ENCODE measurements at places on chromosomes 7 and 10.
A peak's percentile ranks its signal among the peaks of the same experiment; 100 is the strongest.

GRCh38 chr10:123726836-123727235 lies 60.7 kb downstream of the GPR26 start:
- no peak for DNase-seq

- DNase-seq, result no peak
Measured at GRCh38 chr10:29630205-29631048, 4.3 kb downstream of the SVIL start.

- no peak for DNase-seq
Measured at GRCh38 chr7:82696631-82697030, 253.1 kb upstream of the CACNA2D1 start.

GRCh38 chr7:41886901-41887311 lies 184.0 kb upstream of the INHBA start:
- DNase-seq, result no peak

DNA sequence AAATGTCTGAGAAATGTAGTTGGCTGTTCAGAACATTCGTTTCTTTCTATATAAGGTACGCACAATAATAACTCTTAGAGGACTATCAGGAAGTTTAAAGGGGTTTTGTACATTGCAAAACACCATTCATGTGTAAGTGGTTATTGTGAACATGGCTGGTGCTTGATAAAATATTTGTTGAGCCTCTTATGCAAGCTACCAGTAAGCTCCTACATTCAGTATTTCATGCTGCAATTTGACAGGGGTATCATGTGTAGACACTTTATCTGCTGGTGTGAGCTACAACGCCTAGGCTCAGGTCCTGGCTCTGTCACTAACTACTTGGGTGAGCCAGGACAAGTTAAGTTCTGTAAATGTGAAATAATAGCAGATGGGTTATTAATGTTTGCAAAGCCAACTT lies 75.5 kb downstream of the MAP3K8 start:
- DNase-seq, result no peak

GRCh38 chr10:93198401-93199131 lies 124.9 kb downstream of the CYP26A1 start:
- DNase-seq, result peak; percentile 13

GRCh38 chr7:155463114-155463811 lies 5.3 kb downstream of the EN2 start:
- no peak for DNase-seq

DNA sequence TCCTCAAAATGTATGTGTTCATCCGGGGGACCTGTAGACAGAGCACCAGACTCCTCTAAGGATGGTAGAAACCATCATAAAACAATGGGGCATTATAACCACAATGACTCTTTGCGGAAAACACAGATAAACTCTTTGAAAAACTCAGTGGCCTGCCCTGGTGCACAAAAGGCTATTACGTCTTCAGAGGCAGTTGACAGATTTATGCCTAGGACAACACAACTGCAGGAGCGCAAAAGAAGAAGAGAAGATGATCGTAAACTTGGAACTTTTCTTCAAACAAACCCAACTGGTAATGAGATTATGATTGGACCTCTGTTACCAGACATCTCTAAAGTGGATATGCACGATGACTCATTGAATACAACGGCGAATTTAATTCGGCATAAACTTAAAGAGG lies 6.0 kb downstream of the RBM48 start:
- no peak for DNase-seq

DNA sequence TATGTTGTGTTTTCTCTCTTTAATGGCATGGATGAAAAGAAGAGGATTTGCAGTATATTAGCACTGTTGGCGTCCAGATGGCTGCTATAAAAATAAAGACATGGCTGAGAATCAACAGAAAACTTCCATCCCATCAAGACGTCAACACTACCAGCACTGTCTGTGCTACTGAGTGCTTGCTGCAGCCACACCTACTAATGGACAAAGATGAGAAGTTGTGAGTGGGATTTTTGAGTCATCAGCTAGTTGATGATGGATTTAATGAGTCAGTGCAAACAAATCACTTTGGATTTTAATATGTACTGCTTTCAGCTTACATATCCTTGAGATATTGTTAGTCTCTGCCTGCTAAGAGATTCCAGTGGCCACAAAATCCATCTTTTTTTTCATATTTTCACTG lies 631.0 kb upstream of the ANKRD30A start:
- DNase-seq, result peak; percentile 83

GRCh38 chr7:102942868-102943267 lies 30.1 kb downstream of the LRRC17 start:
- no peak for DNase-seq

- DNase-seq, result no peak
Measured at GRCh38 chr7:19378345-19378714, 233.1 kb upstream of the FERD3L start.

Data from NCI-H460 (cell line).